ENCODE measurements at places on chromosomes 7 and 10.

GRCh38 chr7:81075150-81075549, 156.3 kb upstream of the SEMA3C start:
- DNase-seq, result no peak

DNA sequence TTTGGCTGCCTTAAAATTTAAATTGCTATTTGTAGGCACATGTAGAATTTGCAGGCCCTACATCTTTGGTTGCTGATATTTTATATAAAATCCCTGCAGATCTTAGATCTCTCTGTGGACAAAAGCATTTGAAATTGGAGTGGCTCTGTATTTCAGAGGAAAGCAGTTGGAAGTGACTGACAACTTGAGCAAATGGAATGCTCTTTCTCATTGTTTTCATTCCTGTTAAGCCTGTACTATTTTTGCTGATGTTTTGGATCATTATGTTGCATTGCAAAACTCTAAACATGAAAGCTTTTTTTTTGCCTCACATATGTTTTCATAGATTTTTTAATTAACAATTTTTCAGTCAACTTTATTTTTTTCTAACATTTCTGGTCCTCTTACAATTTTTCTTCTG, 251.2 kb upstream of the MDFIC start:
- DNase-seq, result no peak

DNA sequence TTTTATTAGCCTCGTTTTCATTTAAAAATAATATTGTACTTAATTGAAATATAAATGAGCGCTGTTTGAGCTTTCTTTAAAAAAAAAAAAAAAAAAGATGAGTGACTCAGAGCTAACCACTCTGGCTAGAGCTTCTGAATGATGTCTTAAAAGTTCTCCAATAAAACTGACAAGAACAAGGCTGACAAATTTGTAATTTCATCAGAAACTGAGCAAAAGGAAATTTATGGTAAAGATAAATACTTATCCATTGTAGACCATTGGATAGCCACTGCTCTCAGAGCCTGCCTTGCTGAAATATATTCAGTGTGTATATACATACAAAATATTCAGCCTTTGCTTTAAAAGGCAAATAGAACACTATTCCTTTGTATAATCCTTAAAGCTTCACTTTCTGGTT, 91.2 kb upstream of the OIT3 start:
- DNase-seq, result no peak

- DNase-seq, result no peak
Measured at GRCh38 chr7:70060298-70061068, 462.2 kb downstream of the AUTS2 start.

- no peak for DNase-seq
Measured at GRCh38 chr10:129864601-129865126, 99.4 kb downstream of the EBF3 start.

DNA sequence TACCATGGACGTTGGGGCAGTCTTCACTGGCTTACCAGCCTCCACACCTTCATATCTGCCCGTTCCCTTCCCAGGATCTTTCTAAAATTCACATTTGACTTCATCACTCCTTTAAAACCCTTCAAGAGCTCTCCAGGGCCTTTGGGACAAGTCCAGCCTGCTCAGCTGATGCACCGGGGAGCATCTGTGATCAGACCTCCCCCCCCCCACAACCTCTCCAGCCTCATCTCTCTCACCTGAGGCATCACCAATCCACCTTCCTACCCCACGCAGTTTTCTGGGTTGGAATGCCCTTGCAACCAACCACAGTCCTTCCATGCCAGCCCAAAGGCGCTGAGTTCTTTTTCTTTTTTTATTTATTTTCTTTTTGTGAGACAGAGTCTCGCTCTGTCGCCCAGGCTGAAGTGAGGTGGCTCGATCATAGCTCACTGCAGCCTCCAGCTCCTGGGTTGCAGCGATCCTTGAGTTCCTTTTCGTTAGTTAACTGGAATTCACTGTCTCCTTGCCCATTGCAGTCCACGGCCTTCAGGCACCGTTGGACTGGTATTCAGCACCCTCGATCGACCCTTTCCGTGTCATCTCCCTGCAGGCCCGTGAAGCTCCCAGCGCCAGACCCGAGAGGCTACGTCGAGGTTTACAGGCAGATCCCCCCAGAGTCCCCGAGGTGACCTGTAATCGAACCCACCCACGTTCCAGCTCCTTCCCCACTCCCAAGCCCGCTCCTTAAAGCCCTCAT, 654 bp downstream of the ALKBH4 start:
- DNase-seq, result peak; percentile 23

GRCh38 chr10:62732841-62733653, 71.5 kb upstream of the ADO start:
- no peak for DNase-seq

DNA sequence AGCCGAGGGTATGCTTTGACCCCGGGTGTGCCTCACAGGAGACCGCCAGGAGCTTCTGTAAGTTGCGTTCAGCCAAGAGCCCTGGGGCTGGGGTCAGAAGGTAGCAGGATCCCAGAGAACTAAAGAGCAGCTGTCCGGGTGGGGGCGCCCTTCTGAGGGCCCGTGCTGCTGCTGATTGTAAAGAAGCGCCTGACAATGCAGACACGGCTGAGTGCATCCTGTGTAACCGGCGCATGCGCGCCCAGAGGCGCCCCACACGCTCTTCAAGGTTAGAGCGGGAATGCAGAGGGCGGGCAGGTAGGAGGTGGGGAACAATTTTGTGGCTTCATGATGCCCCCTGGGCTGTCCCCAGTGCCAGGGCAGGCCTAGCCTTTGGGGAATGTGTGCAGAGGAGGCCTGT, 210.2 kb upstream of the CTBP2 start:
- DNase-seq, result no peak

- DNase-seq, result no peak
Measured at GRCh38 chr7:2130096-2130375, 102.7 kb downstream of the MAD1L1 start.

- no peak for DNase-seq
Measured at GRCh38 chr10:69316313-69317059, 38.2 kb downstream of the HK1 start.

GRCh38 chr10:62578916-62579315, 204.7 kb downstream of the ZNF365 start:
- DNase-seq, result peak; percentile 39

- no peak for DNase-seq
Measured at GRCh38 chr10:21649454-21649872, 115.4 kb downstream of the MLLT10 start.

DNA sequence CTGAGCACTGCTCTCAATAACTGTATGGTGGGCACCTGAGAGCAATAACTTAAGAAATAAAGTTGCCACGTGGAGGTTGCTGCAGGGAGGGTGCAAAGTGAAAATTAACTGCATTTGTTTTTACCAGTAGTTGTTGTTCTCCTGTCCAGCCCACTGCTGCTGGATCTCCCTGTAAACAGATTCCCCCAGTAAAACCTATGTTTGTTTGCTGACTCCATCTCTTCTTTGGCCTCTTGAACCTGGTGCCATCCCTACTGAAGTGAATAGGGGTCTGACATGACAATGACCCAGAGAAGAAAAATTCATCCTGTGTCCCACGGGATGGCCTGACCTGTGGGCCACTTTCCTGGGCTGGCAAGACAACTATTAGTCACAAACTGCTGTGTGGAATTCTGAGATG, 1.7 kb downstream of the MBL2 start:
- DNase-seq, result no peak

DNA sequence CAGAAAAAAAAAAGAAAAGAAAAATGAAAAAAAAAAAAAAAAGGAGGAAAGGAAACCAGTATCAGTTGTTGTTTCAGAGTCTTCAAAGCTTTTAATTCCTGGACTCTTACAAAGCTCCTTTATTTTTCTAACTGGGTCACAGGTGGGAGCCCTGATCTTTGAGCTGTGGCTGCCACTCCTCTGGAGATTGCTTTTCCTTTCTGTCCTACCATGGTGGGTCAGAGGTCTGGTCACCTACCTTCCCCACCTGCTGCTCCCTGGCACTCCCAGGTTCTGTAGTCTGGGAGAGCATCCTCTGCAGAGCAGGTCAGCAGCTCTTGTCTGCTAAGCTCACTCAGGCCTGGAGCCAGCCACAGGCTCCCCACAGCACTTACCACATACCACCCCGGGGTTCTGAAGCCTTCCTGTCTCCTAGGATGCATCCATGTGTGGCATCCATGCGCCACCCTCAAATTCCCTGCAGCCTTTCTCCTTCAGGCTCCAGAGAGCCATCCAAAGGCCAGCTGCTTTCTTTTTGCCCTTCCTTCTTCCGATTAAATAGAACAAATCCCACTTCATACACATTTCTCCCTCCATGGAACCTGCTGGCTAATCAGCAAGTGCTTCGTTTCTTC, 73.2 kb upstream of the TPK1 start:
- no peak for DNase-seq

DNA sequence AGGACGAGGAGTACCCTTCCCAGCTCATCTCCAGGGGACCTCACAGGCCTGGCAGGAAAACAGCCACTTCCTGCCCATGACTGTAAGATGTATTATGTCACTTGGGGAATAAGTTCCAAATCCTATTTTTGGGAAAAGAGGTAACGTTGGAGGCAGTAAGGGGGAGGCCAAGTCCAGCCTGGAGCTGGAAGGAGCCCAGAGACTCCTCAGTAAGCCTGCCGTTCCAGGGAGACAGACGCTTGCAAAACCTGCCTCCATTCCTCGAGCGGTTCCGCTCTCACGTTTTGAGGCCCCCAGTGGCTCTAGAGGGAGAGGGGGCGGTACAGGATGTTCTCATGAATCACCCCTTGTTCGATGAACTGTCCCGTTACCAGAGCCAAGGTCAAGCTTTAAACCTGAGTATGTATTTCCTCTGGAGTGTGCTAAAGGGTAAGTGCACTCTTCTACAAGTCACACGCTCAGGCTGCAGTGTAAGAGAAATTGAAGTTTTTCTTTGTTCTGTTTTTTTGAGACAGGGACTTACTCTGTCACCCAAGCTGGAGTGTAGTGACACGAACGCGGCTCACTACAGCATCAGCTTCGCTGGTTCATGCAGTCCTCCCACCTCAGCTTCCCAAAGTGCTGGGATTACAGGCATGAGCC, 45.5 kb upstream of the CYTH3 start:
- DNase-seq, result peak; percentile 43

DNA sequence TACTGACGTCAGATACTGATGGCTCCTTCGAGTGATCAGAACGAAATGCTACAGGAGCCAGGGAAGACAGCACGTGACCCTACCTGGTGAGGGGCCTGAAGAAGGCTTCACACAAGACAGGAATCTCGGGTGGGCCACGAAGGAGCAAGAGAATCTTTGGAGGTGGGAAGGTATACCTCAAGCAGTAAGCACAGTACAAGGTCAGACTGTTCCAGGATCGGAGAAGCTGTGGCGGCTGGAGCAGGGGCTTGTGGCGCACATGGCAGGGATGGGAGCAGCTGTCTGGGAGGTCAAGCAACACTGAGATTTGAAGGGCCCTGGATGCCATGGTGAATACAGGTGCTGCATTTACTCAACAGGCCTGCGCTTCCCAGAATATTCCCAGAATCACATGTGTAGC, 45.4 kb downstream of the C10orf143 start:
- DNase-seq, result no peak

- DNase-seq, result no peak
Measured at GRCh38 chr10:110317866-110318850, 13.4 kb upstream of the SMNDC1 start.

GRCh38 chr7:149759093-149759860, 14.1 kb downstream of the ZNF467 start:
- DNase-seq, result no peak

DNA sequence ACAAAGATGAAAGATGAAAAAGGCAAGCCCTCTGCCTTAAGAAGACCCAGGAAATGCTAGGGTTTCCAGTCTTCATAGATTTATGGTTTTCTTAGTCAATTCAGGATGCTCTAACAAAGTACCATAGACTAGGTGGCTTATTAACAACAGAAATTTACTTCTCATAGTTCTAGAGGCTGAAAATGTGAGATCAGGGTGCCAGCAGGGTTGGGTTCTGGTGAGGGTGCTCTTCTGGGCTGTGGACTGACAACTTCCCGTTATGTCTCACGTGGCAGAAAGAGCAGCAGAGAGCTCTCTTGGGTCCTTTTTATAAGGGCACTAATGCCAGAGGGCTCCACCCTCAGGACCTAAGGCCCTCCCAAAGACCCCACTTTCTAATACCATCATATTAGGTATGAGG, 23.7 kb downstream of the ELMO1 start:
- DNase-seq, result peak; percentile 18

GRCh38 chr10:70341016-70341415, 41.4 kb downstream of the LRRC20 start:
- DNase-seq, result peak; percentile 56

DNA sequence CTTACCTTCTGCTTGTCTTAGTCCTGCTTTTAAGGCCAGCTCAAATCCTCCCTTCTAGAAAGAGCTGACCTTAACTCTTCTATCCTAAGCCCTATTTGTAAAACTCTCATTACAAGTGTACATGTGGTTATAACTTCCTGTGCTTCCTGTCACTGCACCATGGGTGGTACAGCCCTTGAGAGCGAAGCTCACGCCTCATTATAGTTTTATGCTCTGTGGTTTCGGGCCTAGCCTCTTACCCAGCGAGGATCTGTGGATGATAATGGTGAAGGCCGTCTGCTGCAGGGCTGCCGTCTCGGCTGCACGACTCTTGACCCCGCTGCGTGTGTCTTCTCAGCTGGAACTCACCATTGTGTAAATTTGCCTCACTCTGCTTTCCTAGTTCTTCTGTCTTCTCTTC, 74.6 kb downstream of the CUL1 start:
- DNase-seq, result no peak

GRCh38 chr10:19658622-19659233, 157.5 kb upstream of the PLXDC2 start:
- DNase-seq, result no peak

DNA sequence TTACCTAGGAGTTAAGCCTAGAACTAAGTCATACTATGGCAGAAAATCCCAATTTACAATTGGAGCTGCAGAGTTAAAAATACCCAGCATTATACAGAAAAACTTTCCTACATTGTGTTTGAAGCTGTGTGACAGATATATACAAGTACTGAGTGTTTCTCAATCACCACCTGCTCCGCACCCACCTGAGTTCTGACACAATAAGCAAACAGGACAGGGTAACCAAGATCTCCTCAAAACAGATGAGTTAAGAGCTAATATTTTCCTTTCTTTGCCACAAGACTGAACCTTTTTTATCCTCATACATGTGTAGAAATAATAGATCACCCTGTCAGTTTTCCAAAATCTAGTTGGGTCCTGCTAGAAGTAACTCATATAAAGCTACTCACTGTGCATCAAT, 186.3 kb downstream of the DOCK4 start:
- DNase-seq, result no peak

DNA sequence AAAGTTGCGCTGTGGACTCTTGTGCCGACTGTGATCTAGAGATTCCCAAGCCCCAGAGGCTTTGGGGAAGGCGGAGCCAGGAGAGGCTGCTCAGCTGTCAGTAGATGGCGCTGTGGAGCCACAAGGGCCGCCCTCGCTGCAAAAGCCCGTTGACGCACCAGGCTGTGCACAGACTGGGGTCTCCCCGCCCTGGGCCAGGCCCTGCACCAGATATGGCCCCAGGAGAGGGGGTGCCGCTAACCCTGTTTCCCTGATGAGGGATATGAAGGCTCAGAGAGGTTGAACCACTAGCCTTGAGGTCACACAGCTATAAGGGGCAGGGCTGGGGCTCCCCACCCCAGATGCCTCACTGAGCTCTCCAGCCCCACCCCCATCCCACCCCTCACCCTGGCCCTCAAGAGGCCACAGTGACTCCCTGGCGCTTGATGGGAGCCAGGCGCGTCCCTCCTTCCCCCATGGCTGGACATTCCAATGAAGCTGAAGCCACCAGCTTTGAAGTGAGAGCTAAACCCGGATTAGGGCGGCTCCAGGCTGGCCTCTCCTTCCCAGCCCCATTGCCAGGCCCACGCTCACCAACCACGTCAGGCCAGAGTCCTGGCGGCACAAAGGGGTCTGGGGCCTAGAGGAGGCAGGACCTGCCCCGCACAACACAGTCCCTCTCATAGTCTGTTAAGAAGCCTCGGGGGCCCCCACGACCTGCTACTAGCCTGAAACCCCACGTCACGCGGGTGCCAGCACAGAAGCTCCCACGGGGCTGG, 26.4 kb downstream of the MYL10 start:
- DNase-seq, result peak; percentile 65

Measured in inflammatory macrophage (primary cell).